ENCODE measurements at places on chromosomes 2 and 18. TPM values are rescaled to one million over a fixed set of nuclear protein-coding genes. Genes with fewer than 3 reads are reported as not detected.

The RESP18 gene
- total RNA-seq: not detected

The ACOXL gene
- 0.25 TPM for total RNA-seq

The NTSR2 gene
- total RNA-seq: not detected

The GNLY gene
- total RNA-seq: 0.43 TPM

The GCKR gene
- total RNA-seq: not detected

The ASB18 gene
- total RNA-seq: not detected

The WNT10A gene
- 53.2 TPM for total RNA-seq

The LPIN1 gene
- 34.9 TPM for total RNA-seq

The ACVR1C gene
- 0.14 TPM for total RNA-seq

The TSPYL6 gene
- not detected for total RNA-seq

The REG3G gene
- not detected for total RNA-seq

The MYCN gene
- 69.1 TPM for total RNA-seq

DNA sequence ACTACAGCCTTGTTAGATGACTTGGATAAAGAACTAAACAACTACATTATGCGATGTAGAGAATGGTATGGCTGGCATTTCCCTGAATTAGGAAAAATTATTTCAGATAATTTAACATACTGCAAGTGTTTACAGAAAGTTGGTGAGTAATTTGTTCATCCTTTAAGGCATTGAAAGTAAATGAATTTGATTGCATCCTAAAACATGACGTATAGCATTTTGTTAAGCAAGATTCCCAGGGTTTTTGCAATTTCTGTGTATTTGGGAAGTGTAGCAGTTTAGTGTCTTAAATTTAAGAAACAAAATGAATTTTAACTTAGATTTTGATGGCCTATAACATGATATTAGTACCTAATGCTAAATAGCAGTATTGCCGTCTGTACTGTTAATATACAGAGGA lies 24.8 kb downstream of the NOP58 start:
- no peak overlapping the region for H3K27ac ChIP-seq
- no peak for DNase-seq
- no peaks in the 10 kb centered on the region for H3K4me1 ChIP-seq

DNA sequence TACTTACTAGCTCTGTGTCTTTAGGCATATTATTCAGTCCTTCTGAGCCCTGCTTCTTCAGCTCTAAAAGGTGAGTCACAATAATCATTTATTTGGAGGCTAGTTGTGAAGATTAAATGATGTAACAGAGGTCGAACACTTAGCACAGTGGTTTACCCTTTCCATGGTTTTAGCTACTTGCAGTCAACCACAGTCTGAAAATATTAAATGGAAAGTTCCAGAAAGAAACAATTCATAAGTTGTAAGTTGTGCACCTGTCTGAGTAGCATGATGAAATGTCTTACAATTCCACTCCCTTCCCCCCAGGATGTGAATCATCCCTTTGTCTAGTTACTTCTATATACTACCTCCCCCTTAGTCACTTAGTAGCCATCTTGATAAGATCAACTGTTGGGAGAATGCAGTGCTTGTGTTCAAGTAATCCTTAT lies 217.6 kb upstream of the THUMPD2 start:
- H3K4me3 ChIP-seq: no peak overlapping the region
- no peaks in the 10 kb centered on the region for H3K27me3 ChIP-seq
- no peaks in the 10 kb centered on the region for H3K36me3 ChIP-seq
- peaks cover 22% of the 10 kb centered on the region for H3K4me1 ChIP-seq
- DNase-seq: no peak
- H3K27ac ChIP-seq: no peak overlapping the region

- peaks cover 7% of the 10 kb centered on the region for H3K36me3 ChIP-seq
- no peak overlapping the region for H3K4me3 ChIP-seq
- no peak for DNase-seq
- no peak overlapping the region for H3K27ac ChIP-seq
- H3K27me3 ChIP-seq: no peaks in the 10 kb centered on the region
Measured at GRCh38 chr18:23301972-23302371, 151.1 kb upstream of the RIOK3 start.

DNA sequence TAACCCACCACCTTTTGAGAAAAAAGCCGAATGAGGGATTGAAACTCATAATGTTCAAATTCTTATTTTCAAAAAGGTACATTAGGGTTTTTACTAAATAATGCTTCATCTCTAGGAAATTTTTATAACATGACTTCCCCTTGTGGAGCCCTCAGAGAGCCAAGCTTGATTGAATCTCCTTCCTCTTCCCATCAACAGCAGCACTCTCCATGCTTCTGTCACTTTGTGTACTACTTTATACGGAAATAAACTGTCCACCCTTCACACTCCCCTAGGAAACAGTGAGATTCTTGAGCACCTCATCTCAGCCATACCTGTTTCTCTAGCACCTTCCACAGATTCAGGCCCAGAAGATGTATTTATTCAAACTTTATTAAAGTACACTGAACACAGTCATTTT lies 51.8 kb downstream of the TFPI start:
- H3K27me3 ChIP-seq: no peaks in the 10 kb centered on the region
- H3K27ac ChIP-seq: peak overlapping the region; percentile 82
- no peak for DNase-seq
- H3K36me3 ChIP-seq: peaks cover 1% of the 10 kb centered on the region
- H3K4me1 ChIP-seq: peaks cover 43% of the 10 kb centered on the region

GRCh38 chr2:158782616-158783015 lies 12.5 kb upstream of the DAPL1 start:
- H3K36me3 ChIP-seq: no peaks in the 10 kb centered on the region
- DNase-seq: no peak
- H3K27me3 ChIP-seq: no peaks in the 10 kb centered on the region
- peaks cover 9% of the 10 kb centered on the region for H3K4me1 ChIP-seq

DNA sequence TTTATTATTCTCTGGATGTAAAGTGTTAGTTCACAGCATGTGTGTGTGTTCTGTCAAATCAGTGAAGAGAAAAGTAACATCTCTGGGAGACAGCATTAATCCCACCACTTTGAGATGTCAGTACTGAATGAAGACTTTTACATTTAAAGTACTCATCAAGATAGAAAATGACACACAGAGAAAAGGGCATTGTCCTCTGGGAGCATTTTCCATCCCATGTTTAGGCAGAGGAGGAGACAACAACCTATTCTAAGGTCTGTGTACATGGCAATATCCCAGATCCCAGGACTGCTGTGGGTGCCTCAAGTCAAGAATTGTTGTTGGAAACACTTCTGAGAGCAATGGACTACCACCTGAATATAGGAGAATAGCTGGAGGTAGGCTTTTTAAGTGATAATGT lies 201.5 kb downstream of the PPP1R1C start:
- H3K4me3 ChIP-seq: no peak overlapping the region
- peaks cover 7% of the 10 kb centered on the region for H3K36me3 ChIP-seq
- H3K4me1 ChIP-seq: no peaks in the 10 kb centered on the region
- DNase-seq: no peak

- H3K27me3 ChIP-seq: no peaks in the 10 kb centered on the region
- no peak overlapping the region for H3K4me3 ChIP-seq
- H3K4me1 ChIP-seq: peaks cover 9% of the 10 kb centered on the region
- no peak overlapping the region for H3K27ac ChIP-seq
Measured at GRCh38 chr2:191618046-191618780, 59.7 kb upstream of the NABP1 start.

DNA sequence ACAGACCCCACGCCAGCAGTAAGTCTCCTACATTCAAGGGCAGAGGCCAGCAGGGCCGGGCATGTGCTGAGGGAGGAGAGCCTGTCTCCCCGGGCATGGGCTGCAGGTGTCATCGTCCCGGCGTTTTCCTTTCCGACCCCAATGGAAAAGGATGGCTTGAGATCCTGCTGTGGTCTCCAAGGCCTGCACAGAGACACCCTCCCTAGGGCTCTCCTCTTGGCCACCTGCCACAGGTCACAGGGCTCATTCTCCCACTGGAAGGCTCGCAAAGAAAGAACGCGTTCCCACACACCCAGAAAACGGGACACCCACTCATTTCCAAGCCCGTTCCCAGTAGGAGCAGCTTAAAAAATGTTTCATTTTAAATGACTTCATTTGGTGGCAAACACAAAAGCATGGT lies 41.0 kb downstream of the DIPK1C start:
- peaks cover 11% of the 10 kb centered on the region for H3K4me1 ChIP-seq
- H3K36me3 ChIP-seq: no peaks in the 10 kb centered on the region
- H3K27me3 ChIP-seq: peaks cover 37% of the 10 kb centered on the region
- DNase-seq: no peak
- no peak overlapping the region for H3K4me3 ChIP-seq

DNA sequence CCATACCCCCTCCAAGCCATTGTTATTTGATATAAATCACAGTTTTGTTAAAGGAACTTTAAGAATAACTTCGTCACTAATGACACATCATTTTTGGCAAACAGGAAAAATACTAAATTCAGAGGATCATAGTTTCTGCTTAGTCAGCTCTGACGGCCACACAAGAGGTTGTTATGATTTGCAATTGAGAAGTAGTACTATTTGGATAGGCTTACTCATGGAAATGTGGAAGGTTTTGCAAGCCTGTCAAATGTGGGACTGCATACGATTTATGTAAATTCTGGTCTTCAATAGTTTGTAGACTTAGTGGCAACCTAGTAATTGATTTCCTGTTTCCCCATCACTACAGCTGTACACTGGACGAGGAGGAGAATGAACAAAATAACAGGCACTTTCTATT lies 108.1 kb downstream of the ARHGEF33 start:
- no peaks in the 10 kb centered on the region for H3K27me3 ChIP-seq
- peaks cover 32% of the 10 kb centered on the region for H3K36me3 ChIP-seq
- no peak overlapping the region for H3K27ac ChIP-seq
- DNase-seq: no peak
- H3K4me1 ChIP-seq: no peaks in the 10 kb centered on the region

DNA sequence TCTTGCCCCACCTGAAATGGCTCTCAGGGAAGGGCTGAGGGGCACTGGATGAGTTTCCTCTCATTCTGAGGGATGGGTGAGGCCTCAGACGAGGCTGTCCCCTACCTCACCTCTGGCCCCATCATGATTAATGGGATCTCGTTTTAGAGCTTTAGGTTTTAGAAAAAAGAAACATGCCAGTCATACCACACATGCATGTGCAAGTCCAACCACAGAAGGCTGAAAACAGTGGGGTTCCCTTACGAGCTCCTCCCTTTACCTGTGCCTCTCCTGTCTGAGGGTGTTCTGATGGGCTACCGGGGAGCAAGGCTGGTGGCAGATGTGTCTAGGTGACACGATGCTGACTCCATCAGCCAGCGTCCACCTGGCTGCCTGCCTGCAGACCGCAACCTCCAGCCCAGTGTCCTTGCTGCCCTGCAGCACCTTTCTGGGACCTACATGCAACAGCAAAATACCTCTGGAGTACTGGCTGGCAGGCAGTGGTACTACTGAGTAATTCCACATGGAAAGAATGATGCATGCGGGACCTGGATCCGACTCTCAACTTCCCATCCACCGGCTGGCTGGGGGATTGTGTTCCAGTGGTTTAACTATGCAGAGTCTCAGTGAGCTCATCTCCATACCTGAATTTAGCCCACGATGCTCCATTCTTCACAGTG lies 9.1 kb upstream of the LYPD6B start:
- H3K36me3 ChIP-seq: no peaks in the 10 kb centered on the region
- no peak for DNase-seq
- no peaks in the 10 kb centered on the region for H3K27me3 ChIP-seq
- no peak overlapping the region for H3K4me3 ChIP-seq
- H3K4me1 ChIP-seq: peaks cover 59% of the 10 kb centered on the region

GRCh38 chr18:50982802-50983179 lies 15.0 kb downstream of the ELAC1 start:
- peaks cover 5% of the 10 kb centered on the region for H3K4me1 ChIP-seq
- no peak for DNase-seq
- H3K27ac ChIP-seq: no peak overlapping the region
- peaks cover 41% of the 10 kb centered on the region for H3K36me3 ChIP-seq
- no peaks in the 10 kb centered on the region for H3K27me3 ChIP-seq

DNA sequence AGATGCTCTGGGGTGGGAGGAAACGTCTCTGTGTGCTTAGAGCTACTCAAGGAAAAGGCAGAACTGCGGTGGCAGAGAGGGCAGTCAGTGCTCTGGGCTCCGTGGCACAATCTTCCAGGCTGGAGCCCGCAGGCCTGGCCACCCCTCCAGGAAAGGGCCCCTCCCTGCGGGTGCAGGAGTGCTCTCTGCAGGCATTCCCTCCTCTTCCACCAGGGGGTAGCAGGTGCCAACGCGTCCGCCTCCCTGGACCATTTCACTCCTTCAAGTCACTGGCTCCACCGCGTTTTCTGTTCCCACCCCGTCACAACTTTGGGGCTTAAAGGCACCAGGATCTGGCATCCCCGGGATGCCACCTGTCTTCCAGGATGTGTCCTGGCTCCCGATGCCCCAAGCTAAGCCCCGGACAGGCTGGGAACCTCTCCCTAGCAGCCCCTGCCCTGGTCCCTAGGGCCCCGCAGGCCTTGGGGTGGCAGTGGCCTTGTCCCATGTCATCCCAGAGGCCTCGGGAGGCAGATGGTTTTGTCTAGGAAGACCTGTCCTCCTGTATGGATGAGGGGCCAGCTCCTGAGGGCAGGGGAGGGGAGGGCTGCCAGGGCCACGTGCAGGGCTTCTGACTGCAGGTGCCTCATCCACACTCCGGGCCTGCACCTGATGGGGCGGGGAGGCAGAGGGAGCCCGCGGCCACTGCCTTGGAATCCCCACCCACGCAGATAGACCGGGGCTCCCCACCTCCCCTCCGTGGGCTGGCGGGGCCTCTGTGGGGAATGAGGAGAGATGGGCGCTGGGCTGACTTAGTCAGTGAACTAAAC lies 26.4 kb downstream of the KCNIP3 start:
- no peak for DNase-seq
- peaks cover 2% of the 10 kb centered on the region for H3K4me1 ChIP-seq
- H3K27me3 ChIP-seq: peaks cover 2% of the 10 kb centered on the region
- H3K36me3 ChIP-seq: no peaks in the 10 kb centered on the region
- H3K4me3 ChIP-seq: no peak overlapping the region

DNA sequence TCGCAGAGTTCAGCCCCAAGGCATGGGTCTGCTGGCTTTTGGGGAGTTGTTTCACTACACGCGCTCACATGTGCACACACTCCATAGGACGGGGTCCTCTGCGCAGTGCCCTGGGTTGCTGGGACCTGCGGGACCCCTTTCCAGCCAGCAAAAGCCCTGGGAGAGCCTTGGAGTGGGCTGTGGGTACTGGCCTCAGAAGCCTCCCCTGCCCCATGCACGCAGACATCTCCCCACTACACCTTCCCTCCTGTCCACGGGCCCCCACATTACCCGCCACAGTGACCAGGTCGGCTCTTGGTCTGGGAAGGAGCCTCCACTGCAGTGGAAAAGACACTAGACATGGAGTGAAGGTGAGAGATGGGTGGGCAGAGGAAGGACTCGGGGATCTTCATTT lies 48.5 kb downstream of the FAM168B start:
- no peaks in the 10 kb centered on the region for H3K4me1 ChIP-seq
- no peaks in the 10 kb centered on the region for H3K27me3 ChIP-seq
- no peak overlapping the region for H3K27ac ChIP-seq
- peaks cover 13% of the 10 kb centered on the region for H3K36me3 ChIP-seq
- no peak overlapping the region for H3K4me3 ChIP-seq

- peak overlapping the region; percentile 36 for H3K27ac ChIP-seq
- DNase-seq: no peak
- H3K4me1 ChIP-seq: peaks cover 54% of the 10 kb centered on the region
- H3K36me3 ChIP-seq: no peaks in the 10 kb centered on the region
- no peak overlapping the region for H3K4me3 ChIP-seq
Measured at GRCh38 chr2:107064750-107065149, 178.8 kb upstream of the ST6GAL2 start.

DNA sequence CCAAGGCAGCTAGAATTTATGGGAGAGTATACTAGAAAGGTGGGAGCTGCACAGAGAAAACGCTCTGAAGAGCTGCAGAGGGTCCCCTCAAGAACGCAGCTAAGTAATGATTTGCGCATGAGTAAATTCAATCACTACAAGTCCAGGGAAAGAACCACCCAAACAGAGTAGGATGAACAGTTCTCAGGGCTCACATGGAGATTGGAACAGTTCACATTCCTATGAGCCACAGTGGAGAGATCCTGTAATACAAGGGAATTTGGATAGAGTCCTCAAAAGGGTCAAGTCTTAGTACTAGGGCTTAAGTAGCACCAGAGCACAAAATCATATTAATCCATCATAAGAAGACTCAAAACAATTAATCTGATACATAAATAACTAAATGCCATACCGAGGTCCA lies 12.7 kb downstream of the OLA1 start:
- H3K4me3 ChIP-seq: no peak overlapping the region
- no peaks in the 10 kb centered on the region for H3K27me3 ChIP-seq
- no peak overlapping the region for H3K27ac ChIP-seq

Measured in mesothelial cell of epicardium (in vitro differentiated cells).